Stimulated activated CD4-positive, alpha-beta T cell treated with anti-CD3 and anti-CD28 coated beads, Interleukin-15, amount 100 ng/mL, for 1 hour (primary cell): ENCODE measurements at places on chromosomes 1 and 21.

- no peak for DNase-seq
Observed at GRCh38 chr21:44398499-44398898, 45.1 kb downstream of the TRPM2 start.

DNA sequence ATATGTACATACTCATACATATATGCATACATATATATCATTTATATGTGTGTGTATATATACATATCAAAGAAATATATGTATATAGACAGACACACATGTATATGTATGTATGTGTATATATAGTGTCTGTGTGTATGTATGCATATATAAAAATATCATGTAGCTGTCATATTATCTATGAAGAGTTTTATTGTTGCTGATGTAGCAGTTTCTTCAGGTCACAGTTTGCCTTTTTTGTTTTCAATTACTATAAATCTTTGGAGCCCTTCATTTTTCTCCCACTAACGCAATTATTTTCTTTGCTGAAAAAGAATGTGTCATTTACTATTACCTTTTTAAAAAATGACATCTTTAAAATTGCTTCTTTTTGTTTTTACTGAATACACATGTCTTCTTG is 904.5 kb downstream of the PLA2G4A start:
- no peak for DNase-seq

- DNase-seq, result no peak
Observed at GRCh38 chr21:42159560-42160110, 59.3 kb upstream of the ABCG1 start.

DNA sequence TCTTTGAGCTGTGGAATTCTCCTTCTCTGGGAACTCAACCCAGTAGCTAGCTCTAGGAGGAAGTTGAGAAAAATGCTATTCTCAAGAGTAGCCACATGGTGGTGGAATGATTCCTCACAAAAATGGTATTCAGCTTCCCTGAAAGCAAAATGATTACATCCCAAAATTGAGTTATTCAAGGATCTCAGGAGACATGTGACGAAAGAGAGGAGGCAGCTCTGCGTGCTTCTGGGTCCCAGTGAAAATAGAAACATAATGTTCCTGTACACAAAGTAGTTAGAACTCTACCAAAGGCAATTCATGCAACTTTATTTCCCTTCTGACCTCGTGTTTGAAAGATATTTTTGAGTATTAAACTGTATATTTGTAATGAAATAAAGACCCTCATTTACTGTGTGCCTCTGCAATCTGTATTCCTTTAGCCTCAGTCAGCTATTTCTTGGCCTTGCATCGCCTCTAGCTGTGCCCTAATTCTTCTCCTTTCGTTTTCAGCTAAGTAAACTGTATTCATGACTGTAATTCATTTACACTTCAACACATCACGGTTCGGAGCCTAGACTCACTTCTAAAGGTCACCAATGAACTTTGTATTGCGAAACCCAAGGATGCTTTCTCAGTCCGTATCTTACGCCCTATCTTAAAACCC is 167.3 kb downstream of the FASLG start:
- no peak for DNase-seq
